ENCODE measurements at places on chromosomes 13 and 19.
A peak's percentile ranks its signal among the peaks of the same experiment; 100 is the strongest.

- no peak for DNase-seq
Observed at GRCh38 chr19:53193535-53194222, 521 bp upstream of the ZNF665 start.

DNA sequence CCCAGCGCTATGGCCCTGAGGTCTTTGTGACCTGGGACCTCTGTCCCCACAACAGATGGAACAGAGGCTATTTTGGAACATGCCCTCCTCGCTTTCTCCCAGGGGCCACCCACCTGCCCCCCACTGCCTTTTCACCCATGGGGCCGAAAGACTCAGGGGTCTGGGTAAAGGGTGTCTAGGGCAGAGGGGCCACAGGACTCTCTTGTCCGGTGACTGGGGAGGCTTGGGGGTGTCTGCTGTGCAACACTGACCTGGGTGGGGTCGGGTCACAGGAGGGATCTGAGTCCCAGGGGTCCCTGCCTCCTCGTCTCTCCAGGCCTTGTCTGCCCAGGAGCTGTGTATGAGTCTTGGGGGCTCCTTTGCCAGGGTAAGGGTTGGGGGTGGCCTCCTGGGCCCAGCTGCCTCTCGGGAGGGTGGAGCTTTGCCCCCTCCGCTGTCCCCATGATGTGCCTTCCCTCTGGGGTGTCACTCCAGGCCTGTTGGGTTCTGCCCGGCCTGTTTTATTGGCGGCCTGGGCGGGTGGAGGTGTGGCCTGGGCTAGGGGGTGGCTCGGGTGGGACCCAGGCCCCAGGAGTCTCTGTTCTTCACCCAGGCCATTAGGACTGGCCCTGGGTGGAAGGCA is 2.1 kb downstream of the ARID3A start:
- DNase-seq = no peak

- no peak for DNase-seq
Observed at GRCh38 chr19:17021793-17022590, 4.6 kb downstream of the CPAMD8 start.

- DNase-seq = no peak
Observed at GRCh38 chr19:17681505-17682125, 6.5 kb downstream of the UNC13A start.

- DNase-seq = no peak
Observed at GRCh38 chr19:31668921-31669320, 319.7 kb upstream of the TSHZ3 start.

GRCh38 chr13:49421391-49421790 is 22.5 kb downstream of the CAB39L start:
- no peak for DNase-seq

DNA sequence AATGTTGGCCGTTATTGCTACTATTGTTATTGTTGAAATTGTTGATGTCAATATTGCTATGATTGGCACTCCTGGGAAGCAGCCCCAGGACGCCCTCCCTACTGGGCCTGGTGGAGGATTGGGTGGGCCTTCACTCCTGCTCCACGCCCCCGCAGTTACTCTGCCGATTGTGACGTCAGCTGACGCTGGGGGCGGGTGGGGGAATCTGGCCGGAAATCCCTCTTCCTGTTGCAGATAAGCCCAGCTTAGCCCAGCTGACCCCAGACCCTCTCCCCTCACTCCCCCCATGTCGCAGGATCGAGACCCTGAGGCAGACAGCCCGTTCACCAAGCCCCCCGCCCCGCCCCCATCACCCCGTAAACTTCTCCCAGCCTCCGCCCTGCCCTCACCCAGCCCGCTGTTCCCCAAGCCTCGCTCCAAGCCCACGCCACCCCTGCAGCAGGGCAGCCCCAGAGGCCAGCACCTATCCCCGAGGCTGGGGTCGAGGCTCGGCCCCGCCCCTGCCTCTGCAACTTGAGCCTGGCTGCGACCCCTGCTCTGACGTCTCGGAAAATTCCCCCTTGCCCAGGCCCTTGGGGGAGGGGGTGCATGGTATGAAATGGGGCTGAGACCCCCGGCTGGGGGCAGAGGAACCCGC is at the start of gene ETV2:
Gene ETV2 (plus strand): TSS at position 231 of the 637 bp plus-strand sequence. CDS start 716 bp downstream, outside the sequence.
- DNase-seq = no peak

GRCh38 chr13:24502533-24503378 is 9.8 kb downstream of the PARP4 start:
- DNase-seq = peak; percentile 7

GRCh38 chr19:34402074-34402600 is 2.1 kb upstream of the PDCD2L start:
- DNase-seq = peak; percentile 61

DNA sequence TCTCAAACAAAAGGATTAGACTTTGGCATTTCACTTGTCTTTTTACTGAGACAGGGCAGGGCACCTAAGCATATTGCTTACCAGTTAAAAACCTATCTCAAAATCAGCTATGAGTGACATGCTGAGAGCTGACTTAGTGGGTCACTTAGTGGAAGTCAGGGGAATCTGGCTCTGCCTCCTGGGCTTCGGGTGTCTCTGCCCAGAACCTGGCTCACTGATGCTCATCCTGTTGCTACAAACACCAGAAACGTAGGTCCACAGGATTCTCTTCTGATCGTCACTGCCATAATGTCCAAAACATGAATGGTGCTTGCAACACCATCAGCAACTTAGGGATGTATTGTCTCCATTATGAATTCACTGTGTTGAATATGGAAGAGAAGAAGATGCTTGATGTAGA is 276.1 kb downstream of the ITGBL1 start:
- no peak for DNase-seq

DNA sequence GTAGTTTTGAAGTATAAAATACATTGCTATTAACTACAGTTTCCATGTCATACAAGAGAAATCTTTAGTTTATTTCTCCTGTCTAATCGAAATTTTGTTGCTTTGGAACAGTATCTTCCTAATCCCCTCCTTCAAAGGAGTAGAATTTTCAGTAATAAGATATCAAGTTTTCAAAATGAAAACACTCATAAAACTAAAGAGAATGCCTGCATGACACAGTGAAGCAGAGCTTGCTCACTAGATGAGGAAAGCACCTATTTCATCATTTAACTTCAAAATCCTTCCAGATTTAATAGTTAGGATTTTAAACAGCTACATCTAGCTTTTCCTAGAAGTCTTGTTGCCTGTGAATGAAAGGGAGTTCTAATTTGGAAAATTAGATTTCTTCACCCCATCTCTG is 80.8 kb downstream of the TNFSF11 start:
- DNase-seq = no peak

GRCh38 chr13:67146523-67147130 is 83.5 kb downstream of the PCDH9 start:
- no peak for DNase-seq

- no peak for DNase-seq
Observed at GRCh38 chr19:10727685-10728201, 9.9 kb downstream of the DNM2 start.

GRCh38 chr19:13301627-13302334 is 151.6 kb downstream of the IER2 start:
- no peak for DNase-seq
